ENCODE measurements at places on chromosomes 11 and 22. TPM values are rescaled to one million over a fixed set of nuclear protein-coding genes. Genes with fewer than 3 reads are reported as not detected.
A peak's percentile ranks its signal among the peaks of the same experiment; 100 is the strongest.

MEI1 gene
- total RNA-seq = not detected

DNA sequence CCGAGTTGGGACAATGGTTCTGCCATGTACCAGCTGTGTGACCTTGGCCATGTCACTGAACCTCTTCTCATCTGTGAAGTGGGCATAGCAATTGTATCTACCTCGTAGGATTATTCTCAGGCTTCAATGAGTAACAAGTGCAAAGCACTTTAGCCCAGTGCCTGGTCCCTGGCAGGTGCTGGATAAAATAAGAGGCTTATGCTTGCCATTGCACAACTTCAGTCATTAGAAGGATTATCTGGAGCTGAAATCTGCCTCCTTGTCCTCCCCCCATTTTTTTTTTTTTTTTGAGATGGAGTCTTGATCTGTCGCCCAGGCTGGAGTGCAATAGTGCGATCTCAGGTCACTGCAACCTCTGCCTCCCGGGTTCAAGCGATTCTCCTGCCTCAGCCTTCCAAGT is 7.2 kb downstream of the SMTNL1 start:
- H3K27ac ChIP-seq = no peak overlapping the region
- no peak for DNase-seq
- H3K27me3 ChIP-seq = no peaks in the 10 kb centered on the region
- no peaks in the 10 kb centered on the region for H3K36me3 ChIP-seq
- peaks cover 21% of the 10 kb centered on the region for H3K4me1 ChIP-seq

- H3K27me3 ChIP-seq = no peaks in the 10 kb centered on the region
- no peak overlapping the region for H3K4me3 ChIP-seq
- no peaks in the 10 kb centered on the region for H3K4me1 ChIP-seq
- no peak overlapping the region for H3K27ac ChIP-seq
- no peaks in the 10 kb centered on the region for H3K36me3 ChIP-seq
- DNase-seq = no peak
Observed at GRCh38 chr11:60937811-60938210, 13.6 kb downstream of the TMEM132A start.

GRCh38 chr22:40334899-40335298 is 11.4 kb upstream of the ADSL start:
- H3K4me1 ChIP-seq = 0 out of 2 replicates have a peak, but pooled peaks cover 2% of the 10 kb centered on the region
- H3K27me3 ChIP-seq = no peaks in the 10 kb centered on the region
- no peaks in the 10 kb centered on the region for H3K36me3 ChIP-seq
- no peak overlapping the region for H3K27ac ChIP-seq
- no peak for DNase-seq

GRCh38 chr22:39515266-39516050 is 4.9 kb upstream of the ATF4 start:
- H3K27me3 ChIP-seq = no peaks in the 10 kb centered on the region
- H3K36me3 ChIP-seq = peaks cover 11% of the 10 kb centered on the region
- peaks cover 13% of the 10 kb centered on the region for H3K4me1 ChIP-seq
- H3K27ac ChIP-seq = no peak overlapping the region
- no peak for DNase-seq

GRCh38 chr11:82986446-82986845 is 84.9 kb downstream of the DDIAS start:
- DNase-seq = no peak
- H3K4me3 ChIP-seq = no peak overlapping the region
- no peaks in the 10 kb centered on the region for H3K27me3 ChIP-seq
- no peak overlapping the region for H3K27ac ChIP-seq

DNA sequence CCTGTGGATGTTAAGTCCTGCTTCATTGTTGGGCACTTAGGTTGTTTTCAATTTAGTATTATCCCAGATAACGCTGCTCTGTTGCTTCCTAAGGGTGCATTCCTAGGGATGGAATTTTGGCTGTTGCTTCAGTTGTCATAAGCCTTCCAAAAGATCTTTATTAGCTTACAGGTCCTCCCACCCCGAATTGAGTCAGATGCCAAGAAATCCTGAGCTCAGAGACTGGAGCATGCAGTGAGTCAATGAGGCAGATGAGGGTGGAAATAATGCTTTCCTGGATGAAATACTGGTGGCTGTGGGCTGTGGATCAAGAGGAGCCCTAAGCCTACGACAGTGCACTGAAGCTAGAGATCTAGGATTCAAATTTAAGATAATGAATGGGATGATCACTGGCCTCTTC is 10.7 kb upstream of the IL18BP start:
- H3K27me3 ChIP-seq = no peaks in the 10 kb centered on the region
- H3K36me3 ChIP-seq = peaks cover 5% of the 10 kb centered on the region
- H3K4me3 ChIP-seq = no peak overlapping the region
- H3K27ac ChIP-seq = no peak overlapping the region
- no peak for DNase-seq
- no peaks in the 10 kb centered on the region for H3K4me1 ChIP-seq

OR8A1 gene
- not detected for total RNA-seq

DNA sequence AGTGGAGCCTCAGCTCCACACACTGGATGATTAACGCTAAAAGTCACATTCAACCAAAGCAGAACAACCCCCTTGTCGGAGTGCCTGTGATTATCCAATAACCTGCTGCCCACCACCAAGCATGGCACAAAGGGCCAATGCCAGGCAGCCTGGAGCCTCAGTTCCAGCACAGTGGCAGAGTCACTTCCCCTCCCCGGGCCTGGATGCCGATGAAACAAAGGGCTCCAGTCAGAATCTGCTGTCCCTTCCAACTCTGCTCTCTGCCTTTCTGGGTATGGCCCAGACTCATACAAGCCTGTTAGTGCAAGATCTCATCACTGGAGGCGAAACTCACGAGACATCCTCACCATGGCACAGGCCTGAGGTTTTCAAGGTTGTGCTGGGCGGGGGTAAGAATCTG is 52.1 kb downstream of the CLTCL1 start:
- H3K36me3 ChIP-seq = no peaks in the 10 kb centered on the region
- H3K4me1 ChIP-seq = no peaks in the 10 kb centered on the region
- no peak overlapping the region for H3K4me3 ChIP-seq
- no peak overlapping the region for H3K27ac ChIP-seq

DNA sequence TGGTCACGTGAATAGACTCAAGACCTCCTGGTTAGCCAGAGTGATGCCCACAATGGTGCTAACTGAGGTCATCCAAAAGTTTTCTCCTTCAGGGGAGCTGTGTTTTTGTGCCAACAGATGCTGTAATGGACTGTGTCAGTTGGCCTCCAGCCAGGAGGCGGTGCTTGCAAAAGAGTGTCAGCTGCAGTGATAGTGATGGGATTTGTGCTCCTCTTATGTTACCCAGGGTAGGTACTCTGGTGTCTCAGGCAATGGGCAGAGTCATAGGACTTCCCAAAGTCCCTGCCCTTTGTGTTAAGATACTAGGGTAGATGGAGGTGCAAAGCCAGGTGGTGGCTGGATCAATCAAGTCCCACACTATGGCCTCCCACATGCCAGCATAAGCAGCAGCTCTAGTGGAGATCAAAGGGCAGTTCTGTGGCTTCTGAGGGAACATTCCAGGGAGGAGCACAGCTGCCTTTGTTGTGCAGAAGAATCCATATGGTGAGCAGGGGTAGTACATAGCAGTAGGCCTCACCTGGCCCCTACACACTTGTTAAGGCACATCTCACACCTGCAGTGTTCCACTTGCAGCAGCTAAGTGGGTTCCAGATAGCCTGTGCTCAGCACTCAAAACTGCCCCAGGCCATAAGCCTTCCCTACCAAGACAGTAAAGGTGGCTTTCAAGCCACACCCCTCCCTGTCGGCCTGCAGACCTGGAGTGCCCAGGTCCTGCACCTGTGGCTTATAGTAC is 9.4 kb upstream of the FANCF start:
- H3K36me3 ChIP-seq = no peaks in the 10 kb centered on the region
- peak; percentile 78 for DNase-seq
- no peak overlapping the region for H3K4me3 ChIP-seq
- peaks cover 18% of the 10 kb centered on the region for H3K4me1 ChIP-seq

GRCh38 chr11:113732092-113732491 is 26.0 kb upstream of the TMPRSS5 start:
- no peak for DNase-seq
- no peak overlapping the region for H3K4me3 ChIP-seq
- H3K27ac ChIP-seq = no peak overlapping the region
- H3K4me1 ChIP-seq = peaks cover 35% of the 10 kb centered on the region

DNA sequence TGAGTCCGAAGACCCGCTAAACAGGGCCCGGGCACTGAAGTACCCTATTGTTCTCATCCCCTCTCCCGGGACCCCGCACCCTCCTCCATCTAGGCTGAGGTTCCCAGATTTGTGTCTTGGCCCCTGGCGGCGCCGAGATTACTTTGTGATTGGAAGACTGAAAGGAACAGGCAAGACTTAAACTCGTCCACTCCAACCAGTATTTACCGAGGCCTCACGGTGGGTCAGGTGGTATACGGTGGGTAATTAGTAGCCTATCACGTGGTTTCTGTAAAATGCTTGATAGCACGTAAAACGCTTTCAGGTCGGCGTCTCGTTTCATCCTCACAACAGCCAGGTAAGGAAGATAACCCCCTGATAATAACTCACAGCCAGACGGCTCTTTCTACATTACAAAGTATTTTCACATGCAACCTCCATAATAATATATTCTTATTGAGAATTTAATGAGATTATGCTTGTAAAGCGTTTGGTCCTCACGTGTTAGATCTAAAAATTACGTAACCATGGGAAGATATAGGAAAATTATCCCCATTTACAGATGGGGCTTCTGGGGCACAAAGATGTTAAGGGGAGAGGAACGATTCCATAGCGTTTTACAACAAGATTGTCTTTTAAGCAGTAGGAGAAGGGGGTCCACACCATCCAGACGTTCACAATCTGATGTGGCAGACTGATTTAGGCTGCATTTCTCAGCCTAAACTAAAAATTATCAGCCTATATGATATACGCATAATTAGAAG is 642 bp upstream of the PIK3C2A start:
- peak overlapping the region; percentile 100 for H3K27ac ChIP-seq
- DNase-seq = peak; percentile 92
- no peaks in the 10 kb centered on the region for H3K36me3 ChIP-seq
- no peaks in the 10 kb centered on the region for H3K27me3 ChIP-seq

- H3K4me3 ChIP-seq = no peak overlapping the region
- peaks cover 5% of the 10 kb centered on the region for H3K4me1 ChIP-seq
- no peak for DNase-seq
Observed at GRCh38 chr11:55942785-55943392, 6.7 kb upstream of the OR5I1 start.

DNA sequence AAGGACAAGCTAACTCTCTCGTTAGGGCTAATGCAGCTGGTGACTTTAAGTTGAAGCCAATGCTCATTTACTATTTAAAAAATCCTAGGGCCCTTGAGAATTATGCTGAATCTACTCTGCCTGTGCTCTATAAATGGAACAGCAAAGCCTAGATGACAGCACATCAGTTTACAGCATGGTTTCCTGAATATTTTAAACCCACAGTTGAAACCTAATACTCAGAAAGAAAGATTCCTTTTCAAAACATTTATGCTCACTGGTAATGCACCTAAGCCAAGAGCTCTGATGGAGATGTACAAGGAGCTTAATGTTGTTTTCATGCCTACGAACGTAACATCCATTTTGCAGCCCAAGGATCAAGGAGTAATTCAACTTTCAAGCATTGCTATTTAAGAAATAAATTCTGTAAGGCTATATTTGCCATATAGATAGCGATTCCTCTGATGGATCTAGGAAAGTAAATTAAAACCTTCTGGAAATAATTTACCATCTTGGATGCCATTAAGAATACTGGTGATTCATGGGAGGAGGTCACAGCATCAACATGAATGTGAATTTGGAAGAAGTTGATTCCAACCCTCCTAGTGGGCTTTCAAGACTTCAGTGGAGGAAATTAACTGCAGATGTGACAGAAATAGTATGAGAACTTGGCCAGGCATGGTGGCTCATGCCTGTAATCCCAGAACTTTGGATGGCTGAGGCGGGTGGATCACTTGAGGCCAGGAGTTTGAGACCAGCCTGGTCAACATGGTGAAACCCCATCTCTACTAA is 14.5 kb downstream of the XNDC1N start:
- H3K27me3 ChIP-seq = no peaks in the 10 kb centered on the region
- no peak overlapping the region for H3K4me3 ChIP-seq
- DNase-seq = no peak
- H3K4me1 ChIP-seq = peaks cover 34% of the 10 kb centered on the region

NOX4 gene
- total RNA-seq = not detected

ASPHD2 gene
- not detected for total RNA-seq

DNA sequence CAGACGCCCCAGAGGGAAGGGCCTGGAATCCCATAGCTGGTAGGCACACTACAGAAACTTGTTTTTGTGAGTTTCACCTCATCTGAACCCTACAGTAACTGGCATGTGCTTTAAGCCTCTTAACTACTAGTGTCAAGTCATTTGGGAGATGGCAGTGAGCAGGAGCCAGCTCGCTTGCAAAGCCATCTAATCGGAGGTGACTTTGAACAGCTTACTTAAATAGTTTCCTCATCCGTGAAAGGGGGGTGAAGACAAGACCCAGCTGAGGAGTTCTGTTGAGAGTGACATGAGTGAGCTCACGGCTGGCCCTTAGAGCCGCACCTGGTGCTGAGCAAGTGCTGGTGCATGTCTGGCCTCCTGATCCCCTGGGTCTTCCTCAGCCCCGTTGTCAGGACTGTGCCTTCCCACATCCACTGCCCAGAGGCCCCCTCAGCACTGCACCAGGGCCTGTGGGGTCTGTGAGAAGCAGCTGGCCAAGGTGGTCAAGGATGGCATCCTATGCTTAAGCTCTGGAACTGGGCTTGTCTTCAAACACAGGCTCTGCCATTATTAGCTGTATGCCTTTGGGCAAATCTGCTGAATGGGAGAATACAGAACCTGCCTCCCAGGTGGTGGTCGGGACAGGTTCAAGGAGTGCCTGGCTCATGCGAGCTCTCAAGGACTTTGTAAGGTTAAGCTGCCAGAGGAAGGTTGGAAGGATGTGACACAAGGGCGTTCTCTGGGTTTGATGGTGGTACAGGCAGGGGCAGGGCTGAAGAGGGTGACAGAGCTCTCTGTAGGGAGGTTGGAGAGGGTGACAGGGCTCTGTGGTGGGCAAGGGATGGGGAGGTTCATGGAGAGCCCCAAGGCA is 27.3 kb downstream of the INCENP start:
- no peak overlapping the region for H3K4me3 ChIP-seq
- peaks cover 4% of the 10 kb centered on the region for H3K36me3 ChIP-seq
- H3K27me3 ChIP-seq = no peaks in the 10 kb centered on the region

Measured in Caco-2 (cell line).